ENCODE measurements at places on chromosomes 5 and 9.

DNA sequence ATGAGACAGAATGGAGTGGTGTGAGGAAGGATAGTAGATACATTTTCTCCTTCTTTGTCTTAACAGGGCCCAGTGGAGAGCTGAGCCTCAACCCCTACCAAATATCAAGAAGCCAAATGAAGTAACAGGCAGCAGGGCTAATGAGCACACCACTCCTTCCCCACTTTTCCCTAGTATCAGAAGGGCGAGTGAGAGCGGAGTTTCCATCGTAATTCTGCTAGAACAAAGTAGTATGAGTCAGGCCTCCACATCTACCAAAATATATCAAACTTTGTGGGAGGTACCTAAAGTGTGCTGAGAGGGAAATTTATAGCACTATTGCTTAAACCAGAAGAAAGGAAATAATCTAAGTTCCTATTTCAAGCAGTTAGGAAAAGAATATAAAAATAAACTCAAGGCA is 769.0 kb upstream of the RGMB start:
- no peak for DNase-seq

DNA sequence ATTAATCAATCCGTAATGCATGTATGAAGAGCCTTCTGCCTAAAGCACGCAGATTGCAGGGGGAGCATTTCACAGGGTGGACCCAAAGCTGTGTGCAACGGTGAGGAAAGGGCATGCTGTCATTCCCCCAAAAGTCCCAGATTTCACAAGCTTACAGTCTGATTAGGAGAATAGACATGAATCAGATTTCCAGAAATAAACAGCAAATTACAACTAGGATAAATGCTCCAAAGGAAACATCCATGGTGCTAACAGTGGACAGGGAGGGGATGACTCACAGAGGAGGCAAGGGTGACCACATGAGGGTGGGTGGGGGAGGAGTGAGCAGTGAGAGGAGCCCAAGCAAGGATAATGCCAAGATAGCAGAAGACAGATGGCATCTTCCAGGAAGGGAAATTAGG is 258.4 kb upstream of the TAS2R1 start:
- no peak for DNase-seq

GRCh38 chr9:127022913-127023660 is 99.3 kb downstream of the ANGPTL2 start:
- DNase-seq: no peak

GRCh38 chr9:16986556-16986955 is 116.1 kb upstream of the BNC2 start:
- DNase-seq: no peak

GRCh38 chr9:7454624-7455023 is 345.0 kb downstream of the DMAC1 start:
- no peak for DNase-seq

- no peak for DNase-seq
Measured at GRCh38 chr5:140221697-140222223, 46.8 kb downstream of the CYSTM1 start.

DNA sequence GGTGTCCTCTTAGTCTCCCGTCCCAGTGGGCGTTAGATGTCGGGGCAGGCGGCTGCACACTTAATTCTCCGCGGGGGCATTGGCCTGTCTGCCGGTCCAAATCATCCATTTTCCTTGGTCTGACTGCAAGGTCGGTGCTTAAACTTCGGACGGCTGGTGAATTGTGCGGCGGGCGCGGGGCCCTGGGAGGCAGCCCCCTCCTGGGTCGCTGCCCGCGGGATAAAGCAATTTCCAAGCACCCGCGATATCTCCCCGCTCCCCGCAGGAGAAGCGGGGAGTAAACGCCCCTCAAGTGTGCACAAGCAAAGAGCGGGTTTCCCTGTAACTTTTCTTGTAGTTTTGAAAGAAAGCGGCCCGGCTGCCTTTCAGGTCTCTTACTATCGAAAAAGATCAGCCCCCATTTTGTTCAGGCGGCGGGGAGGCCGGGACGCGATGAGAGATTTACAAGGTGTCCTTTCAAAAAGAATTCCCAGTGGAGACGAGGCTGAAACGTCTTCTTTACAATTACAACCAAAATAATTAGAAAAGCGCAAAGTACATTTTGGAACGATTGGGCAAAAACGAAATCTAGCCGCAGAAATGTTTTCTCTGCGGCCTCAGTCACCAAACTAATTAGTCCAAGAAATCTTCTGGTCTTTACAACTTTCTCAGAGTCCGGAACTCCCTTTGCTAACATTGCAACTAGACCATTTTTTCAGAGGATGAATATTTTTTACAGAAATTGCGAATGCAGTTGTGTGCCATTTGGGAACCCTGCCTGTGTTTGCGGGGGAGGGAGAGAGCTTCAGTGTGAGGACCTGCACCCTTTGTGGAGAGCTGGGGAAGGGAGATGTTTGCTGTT is 1.8 kb downstream of the IRX1 start:
- no peak for DNase-seq

DNA sequence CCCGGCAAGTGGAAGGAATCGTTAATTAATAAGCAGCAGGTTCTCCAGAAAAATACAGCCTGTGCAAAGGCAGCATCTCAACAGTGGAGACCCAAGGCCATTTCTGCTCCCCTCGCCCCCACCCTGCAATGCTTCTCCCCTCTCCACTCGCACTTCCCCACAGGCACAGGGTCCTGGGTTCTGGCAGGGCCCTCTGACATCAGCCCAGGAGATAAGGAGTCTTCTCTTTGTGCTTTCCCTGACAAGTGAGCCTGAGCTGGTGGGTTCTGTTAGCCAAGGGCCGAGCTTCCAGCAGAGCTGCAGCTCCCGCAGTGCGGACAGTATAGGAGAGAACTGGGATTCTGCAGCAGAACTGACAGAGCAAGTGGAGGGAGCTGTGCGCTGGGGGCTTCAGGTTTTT is 257.5 kb downstream of the NSG2 start:
- no peak for DNase-seq

All from muscle of arm (tissue), 14 donors.